ENCODE measurements at places on chromosomes 13 and 19. TPM values are rescaled to one million over a fixed set of nuclear protein-coding genes. Genes with fewer than 3 reads are reported as not detected.

C19orf67 gene
- not detected for total RNA-seq

ZNF177 gene
- 8.6 TPM for total RNA-seq

FCER2 gene
- total RNA-seq = 0.21 TPM

ZNF430 gene
- 25.9 TPM for total RNA-seq

ETV2 gene
- 0.32 TPM for total RNA-seq

SIAH3 gene
- 0.16 TPM for total RNA-seq

RXFP2 gene
- total RNA-seq = not detected

DIAPH3 gene
- total RNA-seq = 23.4 TPM

TMEM238 gene
- not detected for total RNA-seq

All from urinary bladder (tissue), 4 donors.